NCI-H1092 (cell line): ENCODE measurements at places on chromosomes 1 and 21.

GRCh38 chr21:15050568-15051377 lies 14.0 kb downstream of the NRIP1 start:
- DNase-seq: no peak

GRCh38 chr21:38282921-38283320 lies 26.1 kb downstream of the KCNJ15 start:
- DNase-seq: no peak

DNA sequence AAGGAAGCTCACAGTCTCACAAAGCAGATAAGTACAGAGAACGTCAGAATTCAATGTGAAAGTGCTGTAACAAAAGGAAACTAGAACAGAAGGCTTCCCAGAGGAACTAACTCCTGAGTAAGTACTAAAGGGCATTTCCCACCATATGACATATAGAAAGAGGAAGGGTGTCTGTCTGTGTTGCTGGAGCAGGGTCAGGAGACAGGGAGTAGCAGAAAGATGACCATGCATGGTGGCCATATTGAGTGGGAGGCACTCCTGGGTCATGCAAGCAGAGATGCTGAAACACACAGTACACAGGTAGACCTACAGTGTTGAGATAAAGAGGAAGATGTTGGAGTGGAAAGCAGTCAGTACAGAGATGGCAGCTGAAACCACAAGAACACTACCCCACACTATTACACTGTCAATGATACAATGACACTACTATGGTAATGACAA lies 47.3 kb downstream of the SLC25A24 start:
- DNase-seq: no peak

DNA sequence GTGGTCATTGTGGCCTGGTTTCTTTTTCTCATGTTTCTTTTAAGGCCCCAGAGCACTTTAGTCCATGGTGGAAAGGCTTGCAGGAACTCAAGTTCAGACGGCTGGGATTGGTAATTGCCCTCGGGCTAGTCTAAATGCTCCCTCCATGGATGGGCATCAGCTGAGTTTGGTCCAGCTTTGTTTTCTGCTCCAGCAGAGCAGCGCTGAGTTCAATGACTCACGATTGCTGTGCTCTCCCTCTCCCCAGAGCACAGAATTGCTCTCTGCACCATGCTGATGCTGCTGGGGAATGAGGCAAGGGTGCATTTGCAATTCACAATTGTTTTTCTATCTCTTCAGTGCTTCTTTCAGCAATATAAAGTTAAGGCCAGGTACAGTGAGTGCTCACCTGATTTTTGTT lies 1.8 kb upstream of the OR2T6 start:
- DNase-seq: no peak

DNA sequence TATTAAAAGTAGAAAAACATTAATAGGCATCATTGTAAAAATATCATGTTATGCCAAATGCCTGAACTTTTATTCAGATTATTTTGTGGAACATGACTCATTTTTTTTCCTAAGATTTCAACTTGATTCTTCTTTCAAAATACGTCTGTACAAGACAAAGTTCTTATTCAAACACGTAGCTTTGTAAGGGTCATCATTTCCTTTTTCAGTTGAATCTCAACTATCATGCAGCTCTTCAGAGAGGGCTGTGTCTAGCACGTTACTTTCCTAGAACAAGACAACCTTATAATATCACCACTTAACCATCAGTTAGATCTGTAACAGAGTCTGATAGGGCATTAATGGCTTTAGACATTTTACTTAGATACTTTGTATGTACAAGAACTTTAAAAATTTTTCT lies 608.9 kb downstream of the AMY1C start:
- DNase-seq: no peak

DNA sequence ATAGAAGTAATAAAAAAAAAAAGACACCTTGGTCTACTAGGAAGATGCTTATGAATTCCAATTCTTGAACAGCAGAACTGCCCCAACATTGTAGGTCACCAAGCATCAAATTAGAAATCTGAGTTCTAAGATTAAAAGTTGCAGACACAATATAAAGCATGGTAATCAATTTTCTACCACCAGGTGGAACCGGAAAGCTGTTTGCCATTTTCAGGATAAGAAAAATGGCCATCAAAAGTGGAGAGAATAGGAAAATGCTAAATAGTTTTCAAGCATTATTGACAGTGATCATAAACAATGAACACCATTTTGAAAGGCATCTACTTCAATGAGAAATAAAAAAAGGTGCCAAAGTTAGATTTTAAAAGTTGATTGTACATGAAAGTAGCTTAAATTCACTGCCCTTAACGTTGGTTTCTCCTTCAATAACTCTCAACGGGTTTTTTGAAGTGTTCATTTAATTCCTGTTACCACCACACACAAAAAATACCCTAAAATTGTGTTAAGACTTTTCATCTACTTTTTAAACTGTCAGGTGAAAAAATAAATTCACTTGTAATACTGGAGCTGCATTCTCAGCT lies 252.9 kb downstream of the KCNT2 start:
- DNase-seq: no peak

GRCh38 chr1:15337656-15338402 lies 71.9 kb upstream of the EFHD2 start:
- no peak for DNase-seq

DNA sequence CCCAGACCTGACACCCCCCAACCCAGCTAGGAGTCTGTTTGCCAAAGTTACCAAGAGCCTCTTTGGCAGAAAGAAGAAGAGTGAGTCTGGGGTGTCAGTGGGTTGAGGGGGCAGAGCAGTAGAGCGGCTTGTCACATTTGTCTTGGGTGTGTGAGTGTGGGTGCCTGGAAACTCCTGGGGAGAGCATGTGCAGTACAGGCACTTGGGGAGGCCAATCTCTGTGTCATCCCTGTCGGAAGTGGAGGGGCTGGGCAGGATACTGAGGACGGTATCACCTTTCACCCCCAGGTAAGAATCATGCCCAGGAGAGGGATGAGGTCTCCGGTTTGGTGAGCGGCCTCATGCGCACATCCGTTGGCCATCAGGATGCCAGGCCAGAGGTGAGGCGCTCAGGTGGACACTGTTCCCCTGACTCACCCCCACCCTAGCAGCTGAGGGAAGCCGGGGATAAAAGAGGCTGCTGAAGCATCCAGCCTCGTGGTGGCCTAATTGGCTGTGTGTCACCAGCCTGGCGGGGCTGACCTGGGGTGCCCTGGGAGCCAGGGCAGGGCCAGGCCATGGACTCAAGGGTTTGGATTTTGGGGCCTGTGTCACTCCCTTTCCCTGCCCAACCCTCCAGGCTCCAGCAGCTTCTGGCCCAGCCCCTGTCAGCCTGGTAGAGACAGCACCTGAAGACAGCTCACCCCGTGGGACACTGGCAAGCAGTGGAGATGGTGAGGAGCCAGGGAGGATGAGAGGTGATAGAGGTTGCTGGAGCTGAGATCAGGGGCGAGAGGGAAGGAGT lies 3.3 kb downstream of the PLK3 start:
- no peak for DNase-seq

- peak; percentile 17 for DNase-seq
These were observed 47.3 kb downstream of the UBIAD1 start for GRCh38 chr1:11320153-11320936.
